ENCODE measurements at places on chromosomes 13 and 19. TPM values are rescaled to one million over a fixed set of nuclear protein-coding genes. Genes with fewer than 3 reads are reported as not detected.

SPACA4 gene
- not detected for polyA plus RNA-seq

TTC9B gene
- not detected for polyA plus RNA-seq

GRCh38 chr13:53121131-53121773 is 92.6 kb downstream of the OLFM4 start:
- DNase-seq: no peak

DNA sequence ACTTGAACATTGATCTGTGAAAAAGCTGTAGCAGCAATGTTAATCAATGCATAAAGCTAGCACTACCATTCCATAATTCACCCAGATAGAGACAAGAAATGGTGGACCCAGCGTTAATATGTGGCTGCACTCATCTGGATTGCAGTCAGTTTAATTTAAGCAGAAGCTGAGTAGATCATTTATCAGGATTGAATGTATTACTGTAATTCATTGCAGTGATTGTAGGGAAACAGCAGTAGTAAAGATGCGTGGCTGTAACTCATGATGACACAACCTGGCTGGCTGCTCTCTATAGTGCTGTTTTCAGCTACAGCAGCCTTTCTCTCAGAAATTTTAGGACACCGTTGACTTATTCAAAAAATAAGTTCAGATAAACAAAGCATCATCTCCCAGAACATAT is 499.5 kb upstream of the SLITRK6 start:
- DNase-seq: no peak

- DNase-seq: no peak
Measured at GRCh38 chr19:3189702-3190469, 4.2 kb downstream of the NCLN start.

ZNF491 gene
- polyA plus RNA-seq: 4.5 TPM

RGL3 gene
- 0.15 TPM for polyA plus RNA-seq

- DNase-seq: no peak
Measured at GRCh38 chr13:40236566-40237168, 429.8 kb downstream of the FOXO1 start.

CLEC17A gene
- polyA plus RNA-seq: not detected

GRCh38 chr13:52945348-52945747 is 83.3 kb upstream of the OLFM4 start:
- DNase-seq: no peak

ONECUT3 gene
- polyA plus RNA-seq: not detected

GRCh38 chr19:16969135-16969534 is 57.5 kb downstream of the CPAMD8 start:
- DNase-seq: no peak

DNA sequence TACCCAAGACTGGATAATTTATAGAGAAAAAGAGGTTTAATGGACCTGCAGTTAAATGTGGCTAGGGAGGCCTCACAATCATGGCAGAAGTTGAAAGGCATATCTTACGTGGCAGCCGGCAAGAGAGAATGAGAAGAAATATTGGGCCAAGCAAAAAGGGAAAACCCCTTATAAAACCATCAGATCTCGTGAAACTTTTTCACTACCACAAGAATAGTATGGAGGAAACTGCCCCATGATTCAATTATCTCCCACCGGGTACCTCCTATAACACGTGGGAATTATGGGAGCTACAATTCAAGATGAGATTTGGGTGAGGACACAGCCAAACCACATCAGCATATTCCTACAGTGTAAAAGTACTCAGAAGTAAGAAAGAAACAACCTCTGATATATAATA is 4.7 kb upstream of the KBTBD7 start:
- no peak for DNase-seq

GRCh38 chr13:59229401-59229800 is 934.3 kb downstream of the DIAPH3 start:
- DNase-seq: no peak

- DNase-seq: no peak
Measured at GRCh38 chr13:43132911-43133310, 109.5 kb downstream of the DNAJC15 start.

DNA sequence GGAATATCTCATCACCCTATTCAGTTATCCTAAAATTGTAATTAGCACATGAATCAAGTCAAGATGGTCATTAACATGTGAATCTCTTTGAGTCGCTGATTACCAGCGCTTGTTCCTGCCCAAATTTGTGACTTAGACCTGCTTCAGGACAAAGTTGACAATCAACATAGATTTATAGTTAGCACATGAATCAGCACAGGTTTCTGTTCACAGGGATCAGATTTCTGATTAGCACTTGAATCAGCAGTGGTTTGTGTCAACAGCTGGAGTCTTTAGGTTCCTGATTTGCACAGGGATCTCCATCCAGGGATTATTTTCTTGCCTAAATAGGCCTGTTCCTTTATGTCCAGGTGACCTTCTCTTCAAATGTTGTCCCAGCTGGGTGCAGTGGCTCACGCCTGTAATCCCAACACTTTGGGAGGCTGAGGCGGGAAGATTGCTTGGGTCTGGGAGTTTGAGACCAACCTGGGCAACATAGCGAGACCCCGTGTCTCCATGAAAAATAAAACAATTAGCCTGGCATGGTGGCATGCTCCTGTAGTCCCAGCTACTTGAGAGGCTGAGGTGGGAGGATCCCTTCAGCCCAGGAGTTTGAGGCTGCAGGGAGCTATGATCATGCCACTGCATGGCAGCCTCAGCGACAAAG is 3.8 kb upstream of the LRFN3 start:
- DNase-seq: no peak

GRCh38 chr13:98133946-98134345 is 8.9 kb upstream of the FARP1 start:
- no peak for DNase-seq

- DNase-seq: no peak
Measured at GRCh38 chr19:29402563-29402962, 123.2 kb upstream of the VSTM2B start.

CBY2 gene
- polyA plus RNA-seq: not detected

DNA sequence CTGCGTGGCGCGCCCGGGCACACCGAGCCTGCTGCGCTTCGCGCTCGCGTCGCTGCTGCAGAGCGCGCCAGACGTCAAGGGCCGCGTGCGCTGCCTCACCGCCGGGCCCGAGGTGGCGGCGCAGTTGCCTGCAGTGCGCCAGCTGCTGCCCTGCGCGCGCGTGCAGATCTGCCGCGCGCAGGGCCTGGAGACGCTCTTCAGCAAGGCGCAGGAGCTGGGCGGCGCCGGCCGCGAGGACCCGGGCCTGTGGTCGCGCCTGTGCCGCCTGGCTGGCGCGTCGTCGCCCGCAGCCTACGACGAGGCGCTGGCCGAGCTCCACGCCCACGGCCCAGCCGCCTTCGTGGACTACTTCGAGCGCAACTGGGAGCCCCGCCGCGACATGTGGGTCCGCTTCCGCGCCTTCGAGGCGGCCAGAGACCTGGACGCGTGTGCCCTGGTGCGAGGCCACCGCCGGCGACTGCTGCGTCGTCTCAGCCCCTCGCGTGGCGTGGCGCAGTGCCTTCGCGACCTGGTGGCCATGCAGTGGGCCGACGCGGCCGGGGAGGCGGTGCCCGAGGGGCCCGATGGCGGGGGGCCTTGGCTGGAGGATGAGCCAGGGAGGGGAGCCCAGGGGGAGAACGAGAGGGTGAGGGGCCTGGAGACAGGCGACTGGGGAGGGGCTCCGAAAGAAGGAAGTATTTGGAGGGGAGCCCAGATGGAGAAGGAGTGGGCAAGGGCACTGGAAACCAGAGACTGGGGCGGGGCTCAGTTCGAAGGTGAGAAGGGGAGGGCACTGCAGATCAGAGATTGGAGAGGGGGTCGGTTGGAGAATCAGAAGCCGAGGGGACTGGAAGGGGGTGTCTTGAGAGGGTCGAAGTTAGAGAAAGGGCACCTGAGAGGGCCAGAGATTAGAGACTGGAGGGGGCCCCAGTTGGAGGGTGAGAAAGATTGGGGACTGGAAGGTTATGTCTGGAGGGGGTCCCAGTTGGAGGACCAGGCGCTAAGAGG is 24.7 kb downstream of the ZSWIM9 start:
- DNase-seq: no peak

DNA sequence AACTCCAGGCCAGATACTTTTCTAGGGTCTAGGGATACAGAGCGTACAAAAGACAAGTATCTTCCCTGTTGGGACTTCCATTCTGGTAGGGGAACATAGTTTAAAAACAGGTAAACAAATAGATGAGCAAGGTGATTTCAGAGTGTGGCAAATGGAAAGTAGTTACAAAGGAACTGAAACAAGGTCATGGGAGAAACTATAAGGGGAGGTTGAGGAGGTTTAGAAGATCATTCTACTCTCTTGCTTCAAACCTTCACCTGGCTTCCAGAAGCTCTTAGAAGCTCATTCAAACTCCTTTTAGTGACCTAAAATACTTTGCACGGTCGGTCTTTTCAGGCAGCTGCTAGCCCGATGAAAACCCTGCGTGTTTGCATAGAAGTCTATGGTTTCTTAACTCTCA is 9.1 kb downstream of the FFAR2 start:
- DNase-seq: no peak

GRCh38 chr13:31587698-31588266 is 151.5 kb upstream of the RXFP2 start:
- DNase-seq: no peak

DNA sequence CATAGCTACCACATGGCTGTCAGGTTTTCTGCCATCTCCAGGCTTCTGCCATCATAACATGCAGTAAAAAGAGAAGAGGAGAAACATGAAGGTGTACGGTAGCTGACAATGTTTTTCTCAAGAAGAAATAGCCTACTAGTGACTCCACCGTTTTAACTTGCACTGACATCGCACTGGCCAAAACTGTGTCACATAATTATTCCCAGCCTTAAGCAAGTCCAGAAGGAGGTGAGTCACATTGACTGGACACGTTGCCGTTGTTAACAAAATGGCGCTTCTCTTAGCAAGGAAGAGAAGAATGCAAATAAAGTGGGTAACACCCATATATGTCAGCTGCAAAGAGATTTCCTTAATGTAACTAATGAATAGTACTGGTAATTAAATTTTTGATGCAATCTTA is 810.4 kb upstream of the SLC10A2 start:
- DNase-seq: no peak

SULT2B1 gene
- polyA plus RNA-seq: 0.32 TPM

Data from hindlimb muscle (tissue), 1 donor.